ENCODE measurements at places on chromosomes 5 and 9.

DNA sequence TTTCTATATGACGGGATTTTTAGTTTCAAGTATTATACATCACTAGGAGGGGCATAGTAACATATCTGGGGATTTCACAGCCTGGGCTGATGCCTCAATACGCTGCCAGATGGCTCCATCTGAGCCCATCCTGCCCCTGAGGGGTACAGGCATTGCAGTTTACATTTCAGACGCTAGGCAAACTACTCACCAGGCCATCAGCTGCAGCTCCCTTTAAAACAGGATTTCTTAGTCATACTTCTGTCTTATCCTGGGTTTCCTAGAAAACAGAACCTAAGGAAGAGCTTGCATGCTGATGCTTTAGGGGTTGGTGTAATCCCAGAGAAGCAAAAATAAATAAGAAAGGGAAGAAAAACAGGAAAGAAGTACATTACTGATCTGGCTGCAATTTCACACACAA lies 372.8 kb upstream of the PIK3R1 start:
- no peak for DNase-seq

- no peak for DNase-seq
Observed at GRCh38 chr5:38707352-38708210, 138.2 kb upstream of the OSMR start.

DNA sequence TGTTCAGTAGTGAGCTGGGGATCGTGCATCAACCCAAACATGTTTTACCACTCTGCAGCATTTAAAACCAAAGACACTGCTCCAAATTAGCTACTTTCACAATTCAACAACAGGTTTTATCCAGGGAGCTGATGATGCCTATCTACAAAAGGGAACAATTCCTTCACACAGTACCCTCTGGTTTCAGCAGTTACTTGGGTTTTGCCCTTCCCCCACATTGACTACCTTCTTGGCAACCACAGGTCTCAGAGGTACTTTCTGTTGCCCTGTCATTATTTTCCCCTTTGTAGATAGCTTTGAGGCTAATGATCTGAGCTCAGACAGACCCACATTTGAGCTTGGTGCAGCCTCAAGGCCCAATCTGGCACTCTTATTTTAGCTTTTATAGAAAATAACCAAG lies 96.1 kb downstream of the WDR41 start:
- no peak for DNase-seq

- DNase-seq: peak; percentile 49
Observed at GRCh38 chr9:73152953-73153352, 1.3 kb downstream of the ANXA1 start.

DNA sequence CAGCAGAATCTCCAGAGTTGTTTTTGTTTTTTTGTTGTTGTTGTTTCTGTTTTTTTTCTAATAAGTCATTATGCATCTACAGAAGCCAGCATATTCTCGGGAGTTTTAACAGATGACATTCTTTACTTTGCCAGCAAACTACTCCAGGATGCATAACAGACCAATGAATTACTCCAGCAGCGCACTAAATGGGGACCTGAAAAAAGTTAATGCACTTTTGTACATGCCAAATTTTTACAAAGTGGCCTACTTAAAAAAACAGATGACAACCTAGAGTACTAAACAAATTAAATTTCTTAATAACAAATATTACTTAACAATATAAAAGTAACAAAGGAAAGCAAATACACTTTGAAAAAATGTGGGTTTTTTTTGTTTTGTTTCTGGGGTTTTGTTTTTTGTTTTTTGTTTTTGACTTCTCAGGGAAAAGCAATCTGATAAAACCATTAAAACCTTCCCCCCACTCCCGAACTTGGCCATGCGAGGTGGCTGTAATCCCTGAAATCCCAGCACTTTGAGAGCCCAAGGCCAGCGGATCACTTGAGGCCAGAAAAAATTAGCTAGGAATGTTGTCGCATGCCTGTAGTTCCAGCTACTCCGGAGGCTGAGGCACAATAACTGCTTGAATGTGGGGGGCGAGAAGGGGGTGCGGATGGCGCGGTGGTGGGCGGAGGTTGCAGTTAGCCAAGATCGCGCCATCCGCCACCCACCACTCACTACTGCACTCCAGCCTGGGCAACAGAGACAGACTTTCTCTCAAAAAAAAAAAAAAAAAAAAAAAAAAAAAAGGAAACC lies 352.4 kb downstream of the CETN3 start:
- no peak for DNase-seq

GRCh38 chr9:132447346-132447745 lies 37.3 kb downstream of the CFAP77 start:
- no peak for DNase-seq

DNA sequence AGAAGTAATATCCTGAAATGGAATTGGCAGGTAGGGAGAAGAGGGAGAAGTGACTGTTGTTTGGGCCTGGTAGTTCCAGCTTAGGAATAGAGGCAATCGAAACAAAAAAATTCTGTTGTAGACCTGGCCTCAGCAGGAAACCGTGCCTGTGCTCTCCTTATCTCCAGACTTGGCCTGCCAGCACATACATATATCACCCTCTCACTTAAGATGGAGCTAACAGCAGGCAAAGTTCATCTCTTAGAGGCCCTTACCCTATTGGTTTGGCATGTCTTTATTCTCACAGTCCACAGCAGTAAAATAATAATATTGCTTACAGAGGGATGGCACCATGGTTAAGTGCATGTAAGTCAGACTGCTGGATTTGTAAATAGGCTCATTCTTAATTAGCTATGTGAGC lies 19.6 kb upstream of the TNC start:
- DNase-seq: no peak

DNA sequence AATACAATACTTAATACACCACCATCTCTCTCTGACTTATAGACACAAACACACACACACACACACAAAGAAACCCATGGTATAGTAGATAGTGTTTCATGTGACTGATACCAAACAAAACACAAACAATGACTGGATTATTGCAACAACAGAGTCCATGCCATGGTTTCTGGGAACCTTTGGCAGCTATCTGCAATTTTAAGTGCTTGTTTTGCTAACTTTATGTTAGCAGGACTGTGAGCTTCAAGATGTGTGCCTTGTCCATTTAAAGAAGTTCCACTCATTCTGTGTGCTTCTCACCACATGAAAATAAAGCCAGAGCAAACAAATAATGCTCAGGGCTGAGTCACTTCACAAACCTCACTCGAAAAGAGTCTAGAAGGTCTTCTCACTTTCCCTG lies 15.1 kb upstream of the LURAP1L start:
- no peak for DNase-seq

DNA sequence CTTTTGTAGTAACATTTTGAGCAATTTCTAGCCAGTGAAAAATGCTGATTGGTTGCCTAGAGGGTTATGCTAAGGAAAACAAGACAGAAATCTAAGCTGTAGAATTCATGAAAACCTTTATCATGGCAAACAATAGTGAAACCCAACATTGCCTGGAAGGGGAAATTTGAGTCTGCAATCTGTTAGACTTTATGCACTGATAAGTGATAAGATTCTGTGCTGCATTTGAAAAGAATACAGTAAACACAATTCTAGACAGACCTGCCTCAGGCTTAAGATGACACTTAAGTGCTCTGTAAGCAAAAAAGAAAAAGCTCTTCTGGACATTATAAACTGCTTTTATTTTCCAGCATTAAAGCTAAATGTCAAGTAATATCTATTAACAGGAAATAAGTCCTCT lies 519.3 kb downstream of the ISL1 start:
- DNase-seq: no peak

GRCh38 chr5:10254686-10255085 lies 4.6 kb downstream of the CCT5 start:
- DNase-seq: no peak

GRCh38 chr9:3215658-3216057 lies 310.1 kb downstream of the RFX3 start:
- no peak for DNase-seq

DNA sequence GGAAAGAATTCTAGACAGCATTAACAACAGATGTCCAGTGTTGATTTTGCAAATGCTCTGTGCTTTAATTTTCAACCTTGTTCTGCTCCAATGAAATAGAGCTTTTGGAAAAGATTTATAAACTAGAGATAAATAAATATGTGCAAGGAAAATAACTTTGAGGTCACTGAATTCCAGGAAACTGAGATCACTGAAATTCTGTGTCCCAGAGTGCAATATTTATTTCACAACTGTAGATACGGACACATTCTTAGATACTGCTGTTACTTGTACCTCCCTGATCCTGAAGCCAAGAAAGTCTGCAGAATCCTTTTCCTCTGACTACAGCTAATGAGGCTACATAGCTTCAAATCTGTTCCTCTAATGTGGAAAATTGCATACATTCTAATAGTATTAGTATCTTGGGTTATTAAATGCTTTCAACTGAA lies 222.9 kb downstream of the DOCK8 start:
- DNase-seq: no peak

DNA sequence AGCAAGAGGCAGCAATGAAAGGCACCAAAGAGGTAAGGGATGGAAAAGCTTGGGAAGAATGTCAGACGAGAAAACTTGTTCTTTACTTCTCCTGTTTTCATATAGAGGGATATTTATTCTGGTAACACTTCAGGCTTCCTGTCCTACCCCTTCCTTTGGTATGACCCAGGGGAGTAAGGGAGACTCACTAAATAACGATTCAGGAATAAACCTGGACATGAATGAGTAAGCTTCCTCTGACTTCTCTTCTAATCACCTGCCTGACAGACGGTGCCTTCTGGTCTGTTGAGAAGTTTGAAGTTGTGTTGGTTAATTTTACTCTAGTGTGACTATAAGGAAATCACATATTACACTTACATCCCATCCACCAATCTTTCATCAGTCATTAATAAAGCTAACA lies 461.2 kb downstream of the CDH12 start:
- DNase-seq: no peak

DNA sequence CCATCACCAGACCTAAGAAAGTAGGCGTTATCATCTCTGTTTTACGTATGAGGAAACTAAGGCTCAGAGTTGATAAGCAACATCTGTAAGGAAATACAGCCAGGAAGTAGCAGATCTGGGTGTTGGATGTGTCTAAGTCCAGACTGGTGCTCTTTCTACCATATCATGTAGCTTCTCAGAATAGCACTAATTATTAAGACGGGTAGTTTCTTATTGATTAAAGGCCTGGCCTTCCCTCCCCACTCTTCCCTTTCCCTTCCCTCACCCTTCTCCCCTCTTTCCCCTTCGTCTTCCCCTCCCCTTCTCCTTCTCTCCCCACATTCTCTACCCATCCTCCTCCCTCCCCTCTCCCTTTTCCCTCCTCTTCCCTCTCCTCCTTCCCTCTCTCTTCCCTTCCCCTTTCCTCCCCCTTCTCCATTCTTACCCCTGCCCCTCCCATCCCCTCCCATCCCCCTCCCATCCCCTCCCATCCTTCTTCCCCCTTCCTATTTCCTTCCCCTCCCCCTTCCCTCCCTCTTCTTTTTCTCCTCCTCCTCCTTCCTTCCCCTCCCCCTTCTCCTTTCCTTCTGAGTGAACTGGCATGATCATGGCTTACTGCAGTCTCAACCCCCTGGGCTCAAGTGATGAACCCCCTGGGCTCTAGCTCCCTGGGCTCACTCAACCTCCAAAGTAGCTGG lies 79.4 kb downstream of the SNX24 start:
- DNase-seq: no peak

DNA sequence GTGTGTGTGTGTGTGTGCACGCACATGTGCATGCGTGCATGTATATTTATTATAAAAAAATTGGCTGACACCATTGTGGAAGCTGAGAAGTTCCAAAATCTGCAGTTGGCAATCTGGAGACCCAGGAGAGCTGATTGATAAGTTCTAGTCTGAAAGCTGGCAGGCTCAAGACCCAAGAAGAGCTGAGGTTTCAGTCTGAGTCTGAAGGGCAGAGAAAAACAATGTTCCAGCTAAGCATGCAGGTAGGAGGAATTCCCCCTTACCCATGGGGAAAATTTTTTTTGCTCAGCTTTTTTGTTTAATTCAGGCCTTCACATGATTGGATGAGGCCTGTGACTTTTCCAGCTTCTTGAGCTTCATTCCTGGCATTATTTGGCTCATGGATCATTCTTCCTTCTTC lies 31.2 kb upstream of the ACTBL2 start:
- no peak for DNase-seq

DNA sequence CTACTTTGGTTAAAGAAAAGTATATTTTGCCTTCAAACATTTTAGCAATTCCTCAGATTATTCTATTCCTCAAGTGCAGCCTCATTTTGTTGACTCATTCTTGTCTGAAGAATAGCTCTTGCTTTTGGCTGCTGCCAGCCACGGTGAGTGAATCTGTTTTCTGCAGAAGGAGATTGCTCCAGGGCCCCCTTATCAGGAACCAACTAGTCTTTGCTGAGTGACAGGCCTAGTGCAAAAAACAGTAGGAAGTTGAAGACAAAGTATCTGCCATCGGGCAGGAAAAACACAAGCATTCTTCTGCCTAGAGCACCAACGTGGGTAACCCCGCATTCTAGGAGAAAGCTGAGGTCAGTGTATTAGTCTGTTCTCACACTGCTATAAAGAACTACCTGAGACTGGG lies 42.3 kb downstream of the ZNF883 start:
- DNase-seq: no peak

DNA sequence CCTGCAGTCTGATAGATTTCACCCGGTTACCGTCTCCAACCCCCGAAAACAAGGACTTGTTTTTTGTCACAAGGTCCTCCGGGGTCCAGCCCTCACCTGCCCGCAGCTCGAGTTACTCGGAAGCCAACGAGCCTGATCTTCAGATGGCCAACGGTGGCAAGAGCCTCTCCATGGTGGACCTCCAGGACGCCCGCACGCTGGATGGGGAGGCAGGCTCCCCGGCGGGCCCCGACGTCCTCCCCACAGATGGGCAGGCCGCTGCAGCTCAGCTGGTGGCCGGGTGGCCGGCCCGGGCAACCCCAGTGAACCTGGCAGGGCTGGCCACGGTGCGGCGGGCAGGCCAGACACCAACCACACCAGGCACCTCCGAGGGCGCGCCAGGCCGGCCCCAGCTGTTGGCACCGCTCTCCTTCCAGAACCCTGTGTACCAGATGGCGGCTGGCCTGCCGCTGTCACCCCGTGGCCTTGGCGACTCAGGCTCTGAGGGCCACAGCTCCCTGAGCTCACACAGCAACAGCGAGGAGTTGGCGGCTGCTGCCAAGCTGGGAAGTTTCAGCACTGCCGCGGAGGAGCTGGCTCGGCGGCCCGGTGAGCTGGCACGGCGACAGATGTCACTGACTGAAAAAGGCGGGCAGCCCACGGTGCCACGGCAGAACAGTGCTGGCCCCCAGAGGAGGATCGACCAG lies 121.3 kb downstream of the DAB2IP start:
- no peak for DNase-seq

- no peak for DNase-seq
Observed at GRCh38 chr5:78151594-78152271, 142.8 kb downstream of the AP3B1 start.

- no peak for DNase-seq
Observed at GRCh38 chr9:35656348-35656747, 1.5 kb downstream of the RMRP start.
